ENCODE measurements at places on chromosomes 7 and 10.

DNA sequence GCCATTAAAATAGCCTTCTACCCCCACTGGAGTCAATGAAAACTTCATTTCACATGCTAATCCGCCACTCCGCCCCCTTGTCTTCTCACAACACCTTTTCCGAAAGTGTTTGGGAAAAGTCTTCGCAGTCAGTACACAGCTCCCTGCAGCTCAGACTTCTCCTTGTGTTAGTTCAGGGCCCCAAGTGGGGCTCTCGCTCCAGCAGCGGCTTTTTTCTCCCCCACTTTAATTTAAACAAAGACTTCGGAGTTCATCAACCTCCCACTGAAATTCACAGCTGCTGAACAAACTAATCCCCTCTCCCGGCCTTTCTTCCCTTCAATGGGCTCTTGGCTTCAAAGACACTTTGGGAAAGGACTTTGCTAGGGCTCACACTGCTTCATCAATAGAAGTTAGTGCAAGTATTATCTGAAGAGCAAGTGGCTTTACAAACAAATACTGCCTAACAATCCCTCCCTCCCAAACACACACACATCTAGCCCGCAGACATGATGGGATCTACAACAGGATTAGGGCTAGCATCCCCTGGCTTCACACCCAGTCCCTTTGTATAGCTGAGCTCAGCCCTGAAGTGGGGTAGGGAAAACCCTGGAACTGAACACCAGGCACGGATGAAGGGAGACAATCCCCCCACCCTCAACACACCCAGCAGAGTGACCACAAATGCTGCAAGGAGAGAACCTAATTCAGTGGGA lies 23.1 kb downstream of the WNT8B start:
- no peak for DNase-seq

DNA sequence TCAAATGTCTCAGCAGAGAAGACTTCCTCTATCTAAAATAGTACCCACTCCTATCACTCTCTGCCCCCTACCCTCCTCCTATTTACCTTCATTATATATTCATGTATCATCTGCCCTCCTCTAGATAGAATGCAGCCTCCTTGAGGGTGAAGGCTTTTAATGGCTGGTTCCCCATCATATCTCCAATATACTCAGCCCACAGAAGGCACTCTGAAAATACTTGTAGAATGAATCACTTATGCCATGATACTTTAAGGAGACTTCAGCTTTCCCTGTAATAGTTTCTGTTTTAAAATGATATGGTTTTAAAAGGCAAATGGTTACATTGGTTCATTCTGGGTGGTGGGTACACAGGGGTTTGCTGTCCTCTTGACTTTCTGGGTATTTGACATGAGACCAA lies 25.3 kb downstream of the GFRA1 start:
- no peak for DNase-seq

- no peak for DNase-seq
Measured at GRCh38 chr7:35551321-35552081, 143.4 kb downstream of the HERPUD2 start.

DNA sequence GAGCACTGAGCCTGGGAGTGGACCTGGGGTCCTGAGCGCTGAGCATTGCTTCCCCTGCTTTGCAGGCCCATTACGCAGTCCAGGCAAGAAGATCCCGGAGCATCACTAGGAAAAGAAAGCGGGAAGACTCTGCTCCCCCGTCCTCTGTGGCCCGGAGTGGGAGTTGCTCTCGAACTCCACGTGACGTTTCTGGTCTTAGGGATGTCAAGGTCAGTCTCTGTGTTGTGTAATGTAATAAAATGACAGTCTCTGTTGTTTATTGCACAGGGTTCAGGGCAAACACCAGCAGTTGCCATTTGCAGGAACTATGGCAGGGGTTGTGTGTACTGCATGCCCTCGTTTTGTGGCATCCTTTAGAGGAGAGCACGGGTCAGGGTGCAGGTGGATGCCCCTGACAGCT lies 10.0 kb downstream of the IDI2 start:
- DNase-seq, result no peak

DNA sequence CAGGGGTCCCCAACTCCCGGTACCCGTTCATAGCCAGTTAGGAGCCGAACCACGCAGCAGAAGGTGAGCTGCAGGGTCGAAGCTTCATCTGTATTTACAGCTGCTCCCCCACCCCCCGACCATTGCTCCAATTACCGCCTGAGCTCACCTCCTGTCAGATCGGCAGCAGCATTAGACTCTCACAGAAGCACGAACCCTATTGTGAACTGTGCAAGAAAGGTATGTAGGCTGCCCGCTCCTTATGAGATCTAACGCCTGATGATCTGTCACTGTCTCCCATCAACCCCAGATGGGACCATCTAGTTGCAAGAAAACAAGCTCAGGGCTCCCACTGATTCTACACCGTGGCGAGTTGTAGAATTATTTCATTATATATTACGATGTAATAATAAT lies 14.6 kb upstream of the AZGP1 start:
- no peak for DNase-seq

DNA sequence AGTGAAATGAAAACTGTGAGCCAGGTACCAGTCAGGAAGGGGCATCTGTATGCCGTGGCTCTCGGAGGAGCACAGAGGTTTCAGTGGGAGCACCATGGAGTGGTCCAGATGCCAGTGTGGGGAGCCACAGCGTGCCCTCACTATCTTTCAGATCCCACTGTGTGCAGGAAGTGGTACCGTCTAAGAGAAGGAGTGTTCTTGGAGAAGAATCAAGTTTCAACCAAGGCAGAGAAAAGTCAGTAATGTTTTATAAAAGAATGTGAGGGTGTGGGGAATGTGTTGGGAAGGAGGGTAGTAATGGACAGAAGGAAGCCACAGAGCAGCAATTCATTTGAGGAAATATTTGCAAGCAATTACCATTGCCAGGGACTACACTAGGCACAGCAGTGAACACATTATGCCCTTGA lies 35.6 kb downstream of the PRKAR2B start:
- no peak for DNase-seq

DNA sequence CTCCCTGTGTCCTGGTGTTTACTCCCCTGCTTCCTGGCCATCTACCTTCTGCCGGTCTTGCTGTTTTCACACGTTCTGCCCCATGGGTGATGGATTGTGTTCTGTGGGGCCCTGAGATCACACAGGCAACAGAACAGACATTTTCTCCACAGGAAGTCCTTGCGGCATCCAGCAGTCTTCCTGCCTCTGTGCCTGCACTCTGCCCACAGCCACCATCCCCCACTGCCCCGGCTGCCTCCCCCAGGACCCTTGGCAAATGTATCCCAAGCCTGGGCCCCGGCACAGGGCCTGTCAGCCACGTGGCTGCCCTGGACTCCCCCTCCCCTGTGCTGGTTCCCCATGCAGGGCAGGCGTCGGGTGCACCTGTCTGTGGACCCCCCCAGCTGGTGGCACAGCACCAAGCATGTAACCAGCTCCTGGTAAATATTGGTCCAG lies 184.2 kb downstream of the WDR37 start:
- peak; percentile 23 for DNase-seq

DNA sequence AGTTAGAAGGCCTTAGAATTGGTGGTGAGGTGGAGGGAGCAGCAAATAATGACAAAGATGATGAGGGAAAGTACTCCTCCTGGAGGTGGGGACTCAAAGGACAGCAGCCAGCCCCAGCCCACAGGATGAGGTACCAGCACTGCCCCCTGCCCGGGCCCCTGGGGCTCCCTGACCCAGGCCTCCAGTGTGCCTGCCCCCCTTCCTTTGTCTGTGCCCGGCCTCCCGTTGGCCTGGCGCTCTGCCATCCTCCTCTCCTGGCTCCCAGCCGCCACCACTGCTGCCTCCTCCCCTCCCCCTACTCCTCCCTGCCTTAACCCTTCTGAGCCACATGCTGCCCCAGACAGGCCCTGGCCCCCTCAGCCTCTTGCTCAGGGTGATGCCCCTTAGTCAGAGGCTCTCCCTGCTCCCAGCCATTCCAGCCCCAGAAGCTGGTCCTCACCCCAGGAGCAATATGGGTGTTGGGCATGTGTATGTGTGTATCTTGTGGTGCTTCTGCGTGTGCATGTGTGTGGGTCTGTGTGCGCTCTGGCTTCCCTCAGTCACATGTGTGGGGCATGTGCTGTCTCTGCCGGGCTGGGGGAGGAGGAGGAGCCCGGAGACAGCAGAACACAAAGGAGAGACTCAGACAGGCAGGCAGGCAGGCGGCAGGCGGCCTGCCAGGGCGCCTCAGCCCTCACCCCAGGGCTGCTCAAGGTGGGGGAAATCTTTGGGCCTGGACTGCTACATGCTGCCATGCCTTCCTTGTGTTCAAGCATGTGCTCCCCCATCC lies 2.6 kb downstream of the LDB1 start:
- DNase-seq, result no peak

GRCh38 chr7:69871886-69872569 lies 273.8 kb downstream of the AUTS2 start:
- DNase-seq, result no peak

GRCh38 chr10:69506834-69507713 lies 55.8 kb downstream of the TSPAN15 start:
- DNase-seq, result no peak

DNA sequence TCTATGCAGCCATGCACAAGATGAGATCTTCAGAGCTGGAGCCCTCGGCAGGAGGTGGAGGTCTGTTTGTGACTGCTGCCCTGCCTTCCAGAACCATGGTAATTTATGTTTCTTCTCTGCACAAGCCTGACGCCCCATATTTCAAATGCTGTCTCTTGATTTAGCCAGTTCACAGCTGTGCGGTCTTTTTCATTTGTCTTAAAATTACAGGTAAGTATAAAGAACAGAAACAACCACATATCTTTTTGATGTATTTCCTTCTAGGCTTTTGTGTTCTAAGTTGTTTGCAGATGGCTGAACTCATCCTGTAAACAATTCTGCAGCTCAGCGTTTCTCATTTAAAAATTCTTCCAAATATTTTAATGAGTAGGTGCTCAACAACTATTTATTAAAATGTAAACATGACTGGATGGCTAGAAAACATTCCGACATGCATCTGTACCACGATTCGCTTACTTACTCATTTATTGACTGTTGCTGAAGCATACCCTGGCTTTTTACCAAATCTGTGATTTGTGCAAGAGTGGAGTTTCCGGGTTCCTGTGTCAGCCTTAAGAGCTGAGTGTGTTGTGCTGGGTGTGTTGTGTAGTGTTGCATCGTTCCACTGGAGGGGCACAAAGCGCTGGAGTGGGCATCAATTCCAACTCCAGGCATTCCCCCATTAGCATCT lies 58.9 kb downstream of the PIP4K2A start:
- peak; percentile 79 for DNase-seq

DNA sequence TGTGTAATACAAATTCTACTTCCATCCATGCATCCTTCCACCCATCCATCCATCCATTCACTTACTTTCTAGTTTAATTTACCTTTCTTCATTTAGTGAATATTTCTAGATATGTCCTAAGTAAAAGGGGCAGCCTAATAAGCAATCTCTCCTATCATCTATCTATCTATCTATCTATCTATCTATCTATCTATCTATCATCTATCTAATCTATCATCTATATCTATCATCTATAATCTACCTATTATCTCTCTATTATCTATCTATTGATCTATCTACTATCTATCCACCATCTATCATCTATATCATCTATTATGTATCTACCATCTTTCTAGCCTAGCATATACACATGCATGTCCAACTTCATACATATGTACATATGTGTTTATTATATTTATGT lies 104.2 kb downstream of the PTPN20 start:
- DNase-seq, result no peak

DNA sequence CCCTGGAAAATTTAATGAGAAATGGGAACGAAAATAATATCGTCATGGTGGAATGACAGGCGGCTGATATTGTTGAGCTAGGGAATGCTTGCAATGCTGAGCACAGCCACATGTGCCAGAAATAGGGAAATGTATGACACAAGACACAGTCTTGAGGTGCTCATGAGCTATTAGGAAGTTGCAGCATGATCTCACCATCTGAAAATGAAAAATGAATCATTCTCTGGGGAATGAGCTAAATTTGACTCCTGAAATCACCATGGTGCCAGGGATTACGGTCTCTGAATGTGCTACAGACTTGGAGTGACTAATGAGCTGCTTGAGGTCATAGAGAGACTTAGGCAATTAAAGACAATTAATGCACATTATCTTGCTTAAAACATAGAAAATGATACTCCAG lies 845.0 kb downstream of the CNTNAP2 start:
- no peak for DNase-seq
